Stimulated activated CD4-positive, alpha-beta T cell treated with anti-CD3 and anti-CD28 coated beads, Interleukin-1b, Interleukin-23, amount 100 ng/mL, for 1 hour (primary cell): ENCODE measurements at places on chromosomes 13 and 19.

- DNase-seq, result no peak
Measured at GRCh38 chr19:17778251-17778967, 16.5 kb upstream of the B3GNT3 start.

GRCh38 chr19:56270676-56271075 is 1.9 kb upstream of the EDDM13 start:
- DNase-seq, result no peak

- DNase-seq, result no peak
Measured at GRCh38 chr13:43864921-43865320, 14.6 kb downstream of the CCDC122 start.

GRCh38 chr13:59607780-59608233 is 555.9 kb downstream of the DIAPH3 start:
- DNase-seq, result no peak

DNA sequence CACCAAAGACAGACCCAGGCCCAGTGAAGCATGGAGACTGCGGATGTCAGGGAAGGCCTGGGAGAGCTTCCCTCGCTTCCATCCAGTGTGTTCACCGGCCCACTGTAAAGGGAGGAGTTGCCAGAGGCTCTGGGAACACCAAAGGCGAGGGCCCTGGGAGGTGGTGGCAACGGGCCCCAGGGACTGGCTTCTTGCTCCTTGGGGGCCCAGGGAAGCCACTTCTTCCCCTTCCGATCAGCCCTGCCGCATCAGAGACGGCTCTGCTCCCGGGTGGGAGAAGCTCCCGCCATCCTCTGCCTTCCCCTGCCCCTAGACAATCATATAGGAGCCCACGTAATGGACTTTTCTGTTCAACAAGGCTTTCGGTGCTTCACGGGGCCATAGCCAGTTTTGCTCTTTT is 83.4 kb upstream of the GPR183 start:
- DNase-seq, result no peak

DNA sequence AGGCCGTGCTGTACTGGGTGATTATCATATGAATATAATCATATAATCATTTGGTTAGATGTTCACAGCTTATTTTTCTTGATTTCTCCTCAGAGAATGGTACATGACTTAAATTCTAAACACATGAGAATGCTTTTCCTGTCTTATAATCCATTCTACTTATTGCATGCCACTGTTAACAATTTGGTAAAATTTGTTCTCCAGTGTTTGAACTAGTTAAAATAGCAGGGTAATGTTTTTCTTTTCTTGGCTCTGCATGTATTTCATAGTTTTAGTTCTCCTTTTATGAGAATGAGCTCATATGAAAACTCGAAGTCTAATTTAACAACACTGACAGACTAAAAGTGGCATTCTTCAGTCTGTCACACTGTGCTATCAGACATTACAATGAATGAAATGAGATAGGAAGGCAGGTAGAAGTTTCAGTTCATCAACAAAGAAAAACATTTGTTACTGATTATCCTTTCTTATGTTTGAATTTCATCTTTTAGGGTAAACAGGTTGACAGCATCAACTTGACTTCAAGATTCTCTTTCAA is 10.2 kb downstream of the SPRYD7 start:
- DNase-seq, result no peak

GRCh38 chr19:947707-948539 is 22.1 kb downstream of the ARID3A start:
- no peak for DNase-seq

GRCh38 chr13:44726214-44726613 is 150.1 kb upstream of the TSC22D1 start:
- no peak for DNase-seq

DNA sequence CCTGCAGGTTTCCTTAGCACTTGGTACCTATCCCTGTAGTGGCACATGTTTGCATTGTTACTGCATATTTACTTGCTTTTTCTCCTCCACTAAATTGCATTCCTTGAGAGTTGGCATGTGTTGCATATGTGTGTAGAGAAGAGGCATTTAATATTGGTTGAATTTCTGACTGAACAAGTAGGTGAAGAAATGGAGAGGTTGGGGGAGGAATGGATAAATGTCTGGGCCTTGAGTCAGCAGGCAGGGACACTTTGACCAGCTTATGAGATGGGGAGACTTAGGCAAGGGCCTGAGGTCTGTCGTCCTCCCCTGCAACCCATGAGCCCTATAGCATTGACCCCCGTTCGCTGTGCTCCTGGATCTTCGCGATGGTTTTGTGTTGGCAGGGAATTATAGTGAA is 2.0 kb upstream of the GPR18 start:
- DNase-seq, result no peak

GRCh38 chr13:31775686-31776085 is 36.4 kb downstream of the RXFP2 start:
- no peak for DNase-seq

- no peak for DNase-seq
Measured at GRCh38 chr13:37492741-37493514, 105.6 kb downstream of the POSTN start.

DNA sequence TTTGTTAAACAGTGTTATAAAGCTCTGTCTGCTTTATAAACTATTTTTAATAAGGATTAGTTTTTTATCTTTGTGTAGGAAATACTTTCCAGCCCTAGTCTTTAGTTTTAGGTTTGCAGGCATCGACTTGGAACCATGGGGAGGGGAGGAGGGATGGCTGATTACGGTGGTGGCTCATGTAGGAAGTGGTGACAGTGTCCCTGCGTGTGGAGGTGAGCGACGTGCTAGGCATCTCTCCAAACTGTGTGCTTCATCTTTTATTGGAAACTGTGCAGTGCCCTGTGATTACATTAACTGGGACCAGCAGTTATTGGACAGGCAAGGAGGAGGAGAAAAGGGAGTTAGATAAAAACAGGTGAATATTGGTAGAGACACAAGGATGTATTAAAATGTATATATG is 203.8 kb downstream of the ATP8A2 start:
- no peak for DNase-seq

DNA sequence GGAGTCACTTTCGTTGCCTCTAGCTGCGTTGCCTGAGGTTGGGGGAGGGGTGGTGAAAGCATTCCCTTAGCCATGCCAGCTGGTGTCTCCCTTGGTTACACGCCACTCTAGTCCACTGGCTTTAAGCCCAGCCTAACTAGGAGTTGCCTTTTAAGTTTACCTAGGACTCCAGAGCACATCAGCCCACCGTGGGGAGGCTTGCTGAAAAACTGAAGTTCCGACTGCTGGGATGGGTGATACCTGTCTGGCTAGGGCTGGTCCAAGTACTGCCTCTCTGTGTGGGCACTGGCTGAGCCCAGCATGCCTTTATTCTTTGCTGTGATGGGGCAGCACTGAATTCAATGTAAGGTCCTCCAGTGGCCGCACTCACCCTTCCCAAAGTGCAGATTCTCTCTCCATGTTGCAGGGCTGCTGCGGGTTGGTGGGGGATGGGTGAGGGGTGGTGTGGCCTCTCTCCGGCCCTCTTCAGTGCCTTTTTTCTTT is 11.8 kb upstream of the CEACAM1 start:
- no peak for DNase-seq

DNA sequence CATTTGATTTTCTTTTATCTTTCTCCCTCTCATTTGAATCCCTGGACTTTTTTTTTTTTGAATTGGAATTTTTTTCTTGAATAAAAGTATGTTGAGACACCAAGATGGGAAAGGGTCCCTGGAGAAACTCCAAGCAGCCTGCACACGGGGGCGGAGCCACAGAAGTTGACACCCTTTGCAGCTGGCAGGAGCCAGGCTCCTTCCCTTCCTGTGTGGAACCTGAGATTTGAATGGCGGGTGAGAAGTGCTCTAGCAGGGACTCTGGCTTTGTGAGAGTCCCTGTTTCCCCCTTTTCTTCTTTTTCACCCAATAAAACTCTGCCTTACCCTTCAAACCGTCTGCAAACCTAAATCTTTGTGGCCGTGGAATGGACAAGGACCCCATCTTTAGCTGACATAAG is 1381.0 kb upstream of the MIR17HG start:
- no peak for DNase-seq

GRCh38 chr13:42984691-42985090 is 7.3 kb downstream of the EPSTI1 start:
- DNase-seq, result no peak

- no peak for DNase-seq
Measured at GRCh38 chr13:76993021-76993420, 1.1 kb downstream of the CLN5 start.

DNA sequence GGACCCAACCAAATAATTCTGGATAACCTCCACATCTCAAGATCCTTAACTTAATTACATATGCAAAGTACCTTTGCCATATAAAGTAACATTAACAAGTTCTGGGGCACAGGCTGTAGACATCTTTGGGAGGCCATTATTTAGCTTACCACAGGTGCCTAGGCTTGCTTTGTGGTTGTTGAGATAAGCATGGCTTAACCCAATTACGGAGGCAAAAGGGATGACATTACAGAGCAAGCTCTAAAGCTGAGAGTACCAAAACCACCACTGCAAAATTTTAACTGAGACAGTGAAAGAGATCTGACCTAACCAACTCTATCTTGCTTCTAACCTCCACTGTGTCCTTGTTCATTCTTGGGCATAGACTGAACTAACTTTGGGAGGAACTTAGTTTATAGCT is 502.9 kb upstream of the ATXN8OS start:
- no peak for DNase-seq

GRCh38 chr13:69194130-69194529 is 913.5 kb upstream of the ATXN8OS start:
- no peak for DNase-seq

GRCh38 chr19:38315657-38316476 is at the start of gene YIF1B:
Gene YIF1B (minus strand): TSS chr19:38315947. CDS start chr19:38315917, 30 bp downstream.
- DNase-seq, result peak; percentile 87

DNA sequence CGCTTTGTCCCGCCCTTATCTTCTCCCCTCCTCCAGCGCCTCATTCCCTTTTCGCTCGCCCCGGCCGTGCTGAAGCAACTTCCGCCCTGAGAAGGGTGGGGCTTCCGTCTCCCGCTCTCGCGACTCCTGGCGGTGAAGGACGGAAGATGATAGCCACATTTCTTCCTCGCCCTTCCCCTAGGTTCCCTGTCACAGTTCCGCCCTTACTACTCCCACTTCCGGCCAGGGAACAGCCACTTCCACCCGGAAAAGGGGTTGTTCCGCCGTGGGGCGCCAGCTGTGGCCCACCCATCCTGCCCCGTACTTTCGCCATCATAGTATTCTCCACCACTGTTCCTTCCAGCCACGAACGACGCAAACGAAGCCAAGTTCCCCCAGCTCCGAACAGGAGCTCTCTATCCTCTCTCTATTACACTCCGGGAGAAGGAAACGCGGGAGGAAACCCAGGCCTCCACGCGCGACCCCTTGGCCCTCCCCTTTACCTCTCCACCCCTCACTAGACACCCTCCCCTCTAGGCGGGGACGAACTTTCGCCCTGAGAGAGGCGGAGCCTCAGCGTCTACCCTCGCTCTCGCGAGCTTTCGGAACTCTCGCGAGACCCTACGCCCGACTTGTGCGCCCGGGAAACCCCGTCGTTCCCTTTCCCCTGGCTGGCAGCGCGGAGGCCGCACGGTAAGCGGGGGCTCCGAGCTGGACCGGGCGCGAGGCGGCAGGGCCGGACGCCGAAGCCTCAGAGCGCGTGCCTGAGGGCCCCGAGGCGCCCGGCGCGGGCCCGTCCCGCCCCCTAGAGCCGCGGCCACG is at the start of gene RPS19:
RPS19 (plus strand) TSS at position 638 of the 801 bp plus-strand sequence. CDS start 520 bp downstream, outside the sequence.
- DNase-seq, result peak; percentile 96

- DNase-seq, result no peak
Measured at GRCh38 chr13:69391756-69392155, 715.9 kb upstream of the ATXN8OS start.

GRCh38 chr13:48662226-48662625 is 8.5 kb downstream of the CYSLTR2 start:
- no peak for DNase-seq

DNA sequence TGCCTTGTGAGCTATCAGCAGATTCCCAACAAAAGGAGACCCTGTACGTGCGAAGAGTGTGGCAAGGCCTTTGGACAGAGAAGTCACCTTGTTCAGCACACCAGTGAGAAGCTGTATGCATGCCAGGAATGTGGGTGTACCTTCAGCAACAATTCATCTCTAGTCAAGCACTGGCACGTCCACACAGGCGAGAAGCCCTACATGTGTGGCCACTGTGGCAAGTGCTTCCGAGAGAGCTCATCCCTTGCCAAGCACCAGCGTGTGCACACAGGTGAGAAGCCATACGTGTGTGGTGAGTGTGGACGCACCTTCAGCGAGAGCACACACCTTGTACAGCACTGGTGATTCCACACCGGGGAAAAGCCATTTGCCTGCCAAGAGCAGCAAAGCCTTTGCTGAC is 7.6 kb upstream of the ZSCAN22 start:
- no peak for DNase-seq

DNA sequence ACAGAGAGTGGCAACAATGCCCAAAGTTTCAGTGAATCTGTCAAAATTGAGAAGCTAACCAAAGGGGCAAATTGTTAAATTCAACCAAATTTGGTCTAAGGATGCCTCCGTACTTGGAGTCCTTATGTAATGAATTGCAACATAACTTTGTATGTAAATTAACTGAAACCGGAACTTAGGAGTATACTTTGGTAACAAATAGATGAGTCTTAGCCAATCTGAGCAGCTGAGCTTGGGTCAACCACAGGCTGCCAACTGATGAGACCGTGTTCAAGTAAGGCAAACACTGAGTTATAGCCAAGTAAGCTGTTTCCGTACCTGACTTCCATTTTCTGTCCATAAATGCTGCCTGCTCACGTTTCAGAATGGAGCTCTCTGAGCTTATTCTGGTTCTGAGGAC is 5.3 kb downstream of the VWA8 start:
- DNase-seq, result no peak

- DNase-seq, result no peak
Measured at GRCh38 chr13:32300920-32301319, 14.2 kb downstream of the ZAR1L start.

DNA sequence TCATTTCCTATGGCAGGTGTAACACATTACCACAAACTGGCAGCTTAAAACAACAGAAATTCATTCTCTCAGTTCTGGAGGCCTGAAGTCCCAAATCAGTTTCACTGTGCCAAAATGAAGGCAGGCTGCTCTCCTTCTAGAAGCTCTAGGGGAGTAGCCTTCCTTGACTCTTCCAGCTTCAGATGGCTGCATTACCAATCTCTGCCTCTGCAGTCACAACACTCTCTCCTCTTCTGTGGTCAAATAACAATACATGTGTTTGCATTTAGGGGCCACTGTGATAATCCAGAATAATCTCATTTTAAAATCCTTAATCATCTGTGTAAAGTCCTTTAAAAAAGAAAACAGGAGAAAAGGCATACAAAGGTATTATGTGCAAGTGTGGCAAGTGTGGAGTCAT is 7.8 kb downstream of the DIAPH3 start:
- no peak for DNase-seq

GRCh38 chr19:6424195-6424938 is at the start of gene KHSRP:
Gene KHSRP (minus strand): TSS chr19:6424811. CDS start chr19:6424701, 110 bp downstream.
- DNase-seq, result peak; percentile 27

DNA sequence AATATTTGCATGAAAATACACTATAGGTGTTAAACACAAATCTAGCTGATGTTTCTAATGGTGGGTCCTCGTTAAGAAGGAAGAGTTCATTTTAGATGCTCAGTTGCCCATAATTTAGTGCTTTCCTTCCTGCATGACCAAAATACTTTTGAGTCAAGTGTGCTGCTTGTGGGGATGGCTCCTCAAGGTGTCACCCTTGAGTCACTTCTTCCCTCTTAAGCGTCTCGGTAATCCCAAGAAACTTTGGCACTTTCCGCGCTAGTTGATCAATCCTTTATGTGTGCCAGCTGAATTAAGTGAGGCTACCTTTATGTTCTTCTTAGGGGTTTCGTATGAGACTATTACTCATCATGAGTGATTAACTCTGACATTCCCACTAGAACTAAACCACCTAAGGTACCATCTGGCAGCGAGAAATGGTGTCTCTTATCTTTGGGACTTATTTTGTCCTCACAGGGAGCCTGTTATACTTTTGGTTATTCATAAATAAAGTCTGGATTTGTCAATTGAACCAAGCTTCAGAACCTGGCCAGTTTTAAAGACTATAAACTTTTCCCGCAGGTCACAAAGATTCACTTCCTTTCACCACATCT is 106.8 kb downstream of the NHLRC3 start:
- no peak for DNase-seq
